ENCODE measurements at places on chromosomes 2 and 18.

DNA sequence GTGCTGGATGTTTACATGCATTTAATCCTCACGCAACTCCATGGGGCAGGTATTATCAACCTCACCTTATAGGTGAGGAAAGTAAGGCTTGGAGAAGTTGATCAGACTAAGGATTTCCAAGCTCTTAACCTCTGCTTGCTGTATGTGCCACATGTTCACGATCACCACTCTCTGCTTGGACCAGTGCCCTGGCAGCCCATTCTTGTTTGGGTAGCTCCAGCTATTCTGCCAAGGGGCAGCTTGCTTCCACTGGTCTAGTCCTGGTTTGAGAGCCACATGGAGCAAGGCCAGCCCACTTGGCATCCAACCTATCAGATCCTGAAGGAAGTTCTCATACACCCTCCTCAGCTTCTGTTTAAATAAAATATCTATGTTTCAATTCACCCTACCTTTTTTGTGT is 14.3 kb downstream of the PLB1 start:
- no peak for DNase-seq

DNA sequence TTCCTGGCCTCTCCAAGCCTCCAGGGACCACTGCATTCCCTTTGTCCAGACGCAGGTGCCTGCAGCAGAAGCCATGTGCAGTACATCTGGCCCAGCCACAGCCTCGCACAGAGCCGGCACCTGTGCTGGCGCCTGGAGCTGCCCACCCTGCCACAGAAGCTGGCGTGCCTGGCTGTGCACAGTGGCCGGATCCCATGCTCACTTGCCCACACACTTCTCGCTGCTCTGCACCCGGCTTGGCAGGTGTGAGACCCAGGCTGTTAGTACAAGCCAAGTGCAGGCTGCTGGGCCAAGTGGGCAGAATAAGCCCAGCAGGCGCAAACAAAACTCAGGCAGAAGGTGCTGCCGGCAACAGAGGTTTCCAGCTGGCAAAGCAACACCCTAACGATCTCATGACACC is 124.5 kb upstream of the CCDC150 start:
- DNase-seq, result peak; percentile 63

DNA sequence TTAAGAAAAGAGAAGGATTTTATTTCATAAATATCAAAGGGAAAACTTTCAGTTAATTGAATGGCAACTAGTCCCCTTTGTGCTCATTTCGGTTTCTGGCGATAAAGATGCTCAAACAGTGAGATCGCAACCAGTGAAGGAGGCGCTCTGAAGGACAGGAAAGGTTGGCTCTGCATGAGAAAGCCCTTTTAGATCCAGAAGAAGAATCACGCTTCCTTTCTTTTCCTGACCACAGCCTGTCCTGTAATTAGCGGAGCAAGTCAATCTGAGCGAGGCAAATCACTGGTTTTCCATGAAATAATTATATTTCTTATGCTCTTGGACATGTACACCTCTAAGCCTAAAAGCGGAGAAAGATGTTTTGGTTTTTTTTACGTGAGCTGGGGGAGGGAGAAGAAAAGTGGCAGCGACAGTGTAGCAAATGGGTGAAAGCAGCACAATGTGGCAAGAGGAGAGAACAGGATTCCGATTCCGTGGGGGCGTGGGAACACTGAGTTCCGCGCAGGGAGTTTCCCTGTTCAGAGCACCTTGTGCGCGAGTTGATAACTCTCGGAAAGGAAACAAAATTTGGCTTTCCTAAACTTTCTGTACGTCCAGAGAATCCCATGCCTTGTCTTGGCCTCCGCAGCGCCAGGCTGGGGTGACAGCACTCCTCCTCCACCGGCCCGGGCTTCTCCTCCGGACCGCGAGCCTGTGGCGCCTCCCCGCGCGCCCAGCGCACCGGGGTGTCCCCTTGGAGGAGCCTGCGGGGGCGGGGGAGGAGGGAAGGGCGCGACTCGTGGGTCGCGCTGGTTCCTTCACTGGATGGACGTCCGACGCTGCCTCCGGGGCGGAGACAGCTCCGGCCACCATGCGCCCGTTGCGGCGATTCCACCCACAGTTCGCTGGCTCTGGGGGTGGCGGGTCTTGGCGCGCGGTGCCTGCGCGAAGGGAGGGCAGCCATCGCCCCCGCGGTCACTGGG is 620 bp upstream of the SLC9A2 start:
- no peak for DNase-seq

DNA sequence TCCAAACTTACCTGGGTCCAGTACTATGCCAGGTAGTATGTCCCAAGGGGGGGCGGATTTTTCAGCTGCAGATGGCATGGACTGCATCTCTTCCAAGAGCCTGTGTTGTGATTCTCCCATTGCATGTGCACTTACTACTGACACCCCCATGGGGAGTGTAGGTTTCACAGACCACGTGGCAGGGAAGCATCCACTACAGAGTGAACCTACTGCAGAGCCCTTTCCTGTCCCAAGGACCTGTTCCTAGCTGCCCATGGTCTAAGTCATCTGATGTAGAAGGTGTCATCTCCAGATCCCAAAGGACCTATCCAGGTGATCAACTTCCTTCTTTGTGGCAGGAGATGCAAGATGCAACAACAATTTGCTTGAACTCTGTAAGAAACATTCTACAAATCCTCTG is 9.9 kb upstream of the SULT1C3 start:
- no peak for DNase-seq

DNA sequence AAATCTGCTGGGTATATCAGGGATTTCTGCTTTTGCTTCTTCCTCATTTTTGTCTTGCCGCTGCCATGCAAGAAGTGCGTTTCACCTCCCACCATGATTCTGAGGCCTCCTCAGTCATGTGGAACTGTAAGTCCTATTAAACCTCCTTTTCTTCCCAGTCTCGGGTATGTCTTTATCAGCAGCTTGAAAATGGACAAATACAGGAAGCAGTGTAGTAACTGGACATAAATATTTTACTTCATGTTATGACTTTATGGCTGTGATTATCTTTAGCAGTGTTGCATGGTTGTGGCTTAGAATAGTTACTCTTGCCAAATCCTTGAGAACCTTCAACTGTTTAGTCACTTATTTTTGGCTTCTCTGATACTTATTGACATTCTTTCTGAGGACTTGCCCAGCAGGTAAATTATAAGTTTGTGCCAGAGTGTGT is 66.2 kb upstream of the DLX2 start:
- no peak for DNase-seq

GRCh38 chr2:224428787-224429440 is 27.0 kb upstream of the FAM124B start:
- no peak for DNase-seq

DNA sequence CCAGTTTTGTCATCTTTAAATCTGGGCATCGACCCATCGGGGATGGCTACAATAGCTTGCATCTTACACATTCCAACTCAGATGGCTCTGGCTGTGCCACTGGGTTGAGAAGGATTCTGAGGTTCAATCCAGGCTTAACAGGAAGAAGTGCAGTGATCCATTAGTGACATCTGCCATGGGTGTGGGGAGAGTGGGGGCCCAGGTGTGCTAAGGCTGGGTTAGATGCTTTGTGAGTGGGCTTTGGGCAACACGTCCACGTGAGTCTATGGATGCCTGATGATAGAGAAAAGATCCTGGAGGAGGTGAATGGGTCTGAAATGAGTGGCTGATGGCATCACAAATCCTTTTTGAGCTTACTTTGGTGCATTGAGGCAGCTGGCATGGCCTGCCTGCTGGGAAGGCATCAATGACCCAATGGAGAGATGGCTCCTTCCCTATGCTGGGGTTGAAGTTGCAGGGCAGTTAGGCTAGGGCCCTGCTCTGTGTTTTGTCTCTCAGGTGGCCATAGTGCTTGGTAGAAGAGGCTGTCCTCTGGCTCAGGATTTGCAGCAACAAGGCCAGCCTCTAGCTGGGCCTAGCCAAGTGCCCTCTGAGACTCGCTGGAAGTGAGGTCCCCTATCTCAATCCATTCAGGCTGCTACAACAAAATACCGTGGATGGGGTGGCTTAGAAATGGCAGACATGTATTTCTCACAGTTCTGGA is 56.7 kb downstream of the HS1BP3 start:
- no peak for DNase-seq

DNA sequence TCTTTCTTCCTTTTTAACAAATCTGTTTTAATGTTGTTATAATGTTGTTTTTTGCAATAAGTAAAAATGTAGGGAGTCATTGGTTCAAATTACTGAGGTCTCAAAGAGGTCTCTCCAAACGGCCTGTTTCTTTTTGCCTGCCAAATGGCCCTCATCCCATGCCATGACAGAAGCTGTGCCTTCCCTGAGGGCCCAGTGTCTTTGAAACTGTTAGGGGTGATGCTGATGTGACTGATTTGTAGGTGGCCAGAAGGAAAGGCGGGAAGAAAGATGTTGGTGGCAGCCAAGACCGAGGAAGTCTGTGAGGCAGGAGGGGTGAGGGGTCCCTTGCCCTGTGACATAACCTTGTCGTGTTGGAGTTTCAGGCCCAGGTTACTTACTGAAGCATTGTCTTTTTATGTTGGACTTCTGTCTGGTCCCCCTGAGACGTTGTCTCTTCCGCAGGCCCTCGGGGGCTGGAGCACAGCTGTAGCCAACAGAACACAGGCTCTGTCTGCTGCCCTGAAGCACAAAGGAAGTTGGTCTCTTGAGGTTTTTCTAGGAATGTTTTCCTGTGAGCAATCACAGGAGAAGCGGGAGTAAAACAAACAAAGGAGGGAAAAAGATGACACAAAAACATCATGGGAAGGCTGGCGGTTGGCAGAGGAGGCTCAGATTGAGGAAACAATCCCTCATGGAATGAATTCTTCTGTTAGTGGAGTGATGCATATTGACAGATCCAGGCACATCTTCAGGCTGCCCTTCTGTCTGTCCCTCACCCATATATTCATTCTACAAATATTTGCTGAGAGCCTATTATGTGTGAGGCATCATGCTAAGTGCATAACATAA is 4.9 kb upstream of the ST3GAL5 start:
- DNase-seq, result peak; percentile 81

GRCh38 chr2:16948710-16949109 is 283.1 kb upstream of the CYRIA start:
- peak; percentile 27 for DNase-seq

DNA sequence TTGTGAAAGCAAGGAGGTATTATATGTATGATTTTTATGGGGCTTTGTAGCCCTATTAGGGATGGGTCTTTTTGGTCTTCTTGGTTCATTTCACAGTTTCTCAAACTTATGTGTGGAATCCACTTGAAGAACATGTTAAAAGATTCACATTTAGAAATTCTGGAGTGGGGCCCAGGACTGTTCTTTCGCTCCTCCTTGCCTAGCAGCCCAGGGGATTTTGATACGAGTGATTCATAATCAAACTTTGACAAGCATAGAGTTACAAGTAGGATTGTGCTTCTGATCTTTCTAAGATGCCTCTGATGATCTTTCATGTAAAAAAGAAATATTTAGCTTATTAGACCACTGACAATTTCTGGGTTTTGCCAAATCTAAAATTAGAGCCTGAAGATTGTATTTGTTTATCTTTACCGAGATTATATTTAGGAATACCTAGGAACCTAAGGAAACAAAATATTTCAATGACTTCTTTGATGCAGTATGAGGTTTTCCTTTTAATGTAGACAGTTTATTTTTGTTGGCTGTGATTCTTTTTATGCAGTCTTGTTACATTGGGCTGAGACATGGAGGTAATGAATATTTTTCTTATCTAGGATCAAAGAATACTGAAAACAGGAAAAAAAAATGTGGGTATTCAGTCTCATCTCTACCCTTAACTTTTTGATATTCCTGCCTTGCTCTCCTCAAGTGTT is 324.0 kb downstream of the PARD3B start:
- no peak for DNase-seq

- DNase-seq, result no peak
Observed at GRCh38 chr18:78658531-78658930, 321.1 kb upstream of the SALL3 start.

DNA sequence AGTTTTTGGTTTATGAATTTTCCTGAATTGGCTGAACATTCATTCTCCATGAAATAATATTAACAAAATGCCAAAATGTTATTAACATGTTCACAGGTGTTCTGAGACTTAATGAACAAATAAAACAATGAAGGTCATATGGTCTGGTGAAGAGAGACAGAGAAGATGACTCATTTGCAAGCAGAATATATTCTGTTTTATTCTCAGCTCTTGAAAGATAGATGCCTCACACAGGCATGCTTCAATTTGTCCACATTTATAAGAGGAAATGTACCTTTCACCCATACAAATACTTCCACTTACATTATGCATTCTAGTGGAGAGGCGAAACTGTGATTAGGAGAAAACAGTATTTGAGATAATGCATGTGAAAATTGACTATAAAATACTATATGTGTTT is 75.4 kb upstream of the PGAP1 start:
- no peak for DNase-seq

GRCh38 chr18:34746614-34747013 is 36.5 kb downstream of the DTNA start:
- DNase-seq, result no peak

- no peak for DNase-seq
Observed at GRCh38 chr2:202290970-202291369, 25.4 kb downstream of the NOP58 start.

DNA sequence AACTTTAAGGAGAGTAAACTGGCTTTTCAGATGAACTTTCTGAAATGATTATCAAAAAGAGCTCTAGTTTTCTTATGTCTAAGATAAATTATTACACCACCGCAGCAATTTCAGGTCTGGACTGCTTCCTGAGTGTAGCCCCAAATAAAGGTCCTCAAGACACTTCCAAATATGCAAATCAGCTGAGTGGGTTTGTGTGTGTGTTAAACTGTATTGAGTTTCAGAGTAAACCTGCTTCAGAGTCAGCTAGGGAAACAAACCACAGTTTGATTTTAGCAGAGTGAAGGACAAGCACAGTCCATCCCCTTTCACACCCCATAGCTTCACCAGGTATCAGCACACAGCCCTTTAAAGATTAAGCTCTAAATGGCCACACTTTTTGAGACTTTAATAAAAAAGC is 168.7 kb downstream of the NRXN1 start:
- peak; percentile 85 for DNase-seq

- peak; percentile 71 for DNase-seq
Observed at GRCh38 chr2:38376346-38377049, 575 bp downstream of the ATL2 start.

- peak; percentile 65 for DNase-seq
Observed at GRCh38 chr2:127630096-127630863, 15.7 kb upstream of the GPR17 start.

DNA sequence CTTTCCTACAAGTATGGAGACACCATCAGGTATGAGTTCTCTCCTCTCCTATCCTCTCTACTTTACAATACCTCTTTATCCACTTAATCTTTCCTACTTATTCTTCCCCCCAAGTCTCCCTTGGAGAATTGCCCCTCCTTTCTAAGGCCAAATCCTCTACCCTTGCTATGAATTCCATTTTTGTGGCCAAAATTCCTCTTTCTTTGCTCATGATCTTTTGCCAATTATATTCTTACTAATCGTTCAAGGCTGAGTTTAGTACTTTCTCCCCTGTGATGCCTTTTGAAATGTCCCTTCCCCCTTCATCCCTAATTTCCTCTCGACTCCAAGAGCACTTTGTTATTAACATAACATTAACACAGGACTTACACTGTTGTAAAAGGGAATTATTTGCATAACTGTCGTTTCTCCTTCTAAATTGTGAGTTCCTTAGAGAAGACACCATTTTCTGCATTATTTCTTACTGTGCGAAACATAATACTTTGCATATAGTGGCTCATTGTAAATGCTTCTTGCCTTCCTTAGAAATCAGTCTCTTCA is 133.4 kb downstream of the KCTD1 start:
- DNase-seq, result no peak

- no peak for DNase-seq
Observed at GRCh38 chr18:54787121-54787520, 41.2 kb upstream of the RAB27B start.

- no peak for DNase-seq
Observed at GRCh38 chr2:794554-795241, 117.5 kb upstream of the TMEM18 start.

- no peak for DNase-seq
Observed at GRCh38 chr18:44996261-44996660, 315.6 kb downstream of the SETBP1 start.

Measured in NCI-H69 (cell line).